ENCODE measurements at places on chromosomes 4 and X.
A peak's percentile ranks its signal among the peaks of the same experiment; 100 is the strongest.

GRCh38 chr4:8322794-8323704 lies 53.5 kb downstream of the HTRA3 start:
- no peak for DNase-seq

DNA sequence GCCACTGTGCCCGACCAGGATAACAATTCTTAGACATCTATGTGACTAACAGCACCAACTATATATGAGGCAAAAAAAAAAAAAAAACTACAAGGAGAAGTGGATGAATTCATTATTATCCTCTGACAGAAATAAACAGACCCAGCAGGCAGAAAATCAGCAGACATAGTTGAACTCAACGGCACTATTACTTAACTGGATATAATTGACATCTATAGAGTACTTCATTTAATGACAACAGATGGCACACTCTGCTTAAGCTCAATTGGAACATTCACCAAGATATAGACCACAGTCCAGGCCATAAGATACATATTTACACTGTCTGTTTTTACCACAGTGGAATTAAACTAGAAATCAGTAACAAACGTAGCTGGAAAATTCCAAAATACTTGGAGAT lies 13.3 kb downstream of the CLDN22 start:
- no peak for DNase-seq

- no peak for DNase-seq
Observed at GRCh38 chr4:78787392-78788006, 11.3 kb downstream of the BMP2K start.

GRCh38 chrX:126697091-126697490 lies 122.4 kb upstream of the PRR32 start:
- no peak for DNase-seq

DNA sequence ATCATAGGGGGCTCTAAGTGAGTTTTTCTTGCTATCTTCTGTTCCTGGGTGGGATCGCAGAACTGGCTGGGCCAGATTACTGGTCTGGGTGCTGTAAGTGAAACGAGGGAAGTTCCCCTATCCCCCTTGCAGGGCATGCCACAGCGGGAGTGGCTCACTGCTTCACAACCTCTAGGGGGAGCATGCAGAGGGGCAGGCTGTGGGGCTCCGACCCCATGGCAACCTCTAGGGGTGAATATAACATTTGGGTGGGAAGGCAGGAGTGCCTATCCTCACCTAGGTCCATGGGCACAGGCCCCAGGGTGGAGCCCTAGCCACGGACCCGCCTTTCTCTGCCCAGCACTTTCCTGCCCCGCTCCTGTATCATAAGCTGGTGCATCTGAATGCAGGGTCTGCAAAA lies 1.7 kb upstream of the RRAGB start:
- no peak for DNase-seq

- DNase-seq = no peak
Observed at GRCh38 chr4:45679411-45679810, 444.4 kb downstream of the GABRG1 start.

DNA sequence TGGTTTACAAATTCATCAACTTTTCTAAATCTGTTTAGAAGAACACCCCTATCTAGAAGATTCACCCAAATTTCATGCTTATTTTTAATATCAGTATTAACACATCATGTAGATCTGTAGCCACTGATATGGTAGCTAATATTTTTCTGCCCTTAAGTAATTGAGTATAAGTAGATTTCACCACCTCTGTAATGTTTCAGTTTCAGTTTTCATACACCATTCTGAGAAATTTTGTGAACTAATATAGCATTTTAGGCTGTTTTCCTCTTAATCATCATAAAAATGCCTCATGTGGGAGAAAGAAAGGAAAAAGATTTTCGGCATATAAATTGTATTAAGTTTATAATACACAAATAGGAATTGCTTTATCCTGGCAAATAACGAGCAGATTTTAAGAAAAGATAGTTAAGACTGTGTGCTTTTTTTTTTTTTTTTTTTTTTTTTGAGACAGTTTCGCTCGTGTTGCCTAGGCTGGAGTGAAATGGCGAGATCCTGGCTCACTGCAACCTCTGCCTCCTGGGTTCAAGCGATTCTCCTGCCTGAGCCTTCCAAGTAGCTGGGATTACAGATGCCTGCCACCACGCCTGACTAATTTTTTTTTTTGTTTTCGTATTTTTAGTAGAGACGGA lies 21.4 kb upstream of the RBPJ start:
- DNase-seq = no peak

DNA sequence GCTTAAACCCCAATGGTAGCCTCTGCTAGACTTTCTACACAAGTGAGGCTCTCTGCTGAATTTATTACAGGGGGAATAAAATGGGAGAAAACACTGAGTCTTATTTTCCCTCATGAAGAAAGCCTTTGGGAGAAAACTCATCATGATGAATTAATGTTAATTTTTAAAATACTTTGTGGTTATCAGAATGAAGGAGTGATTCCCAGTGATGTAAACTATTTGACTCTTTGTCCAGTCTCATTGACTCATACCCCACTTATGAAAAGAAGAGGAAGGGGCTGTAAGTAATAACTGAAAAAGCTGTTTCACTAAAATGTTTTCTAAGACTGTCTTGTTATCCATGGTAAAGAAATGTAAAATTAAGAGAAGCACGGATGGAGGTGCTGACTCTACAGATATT lies 208.8 kb downstream of the GRIA3 start:
- no peak for DNase-seq

DNA sequence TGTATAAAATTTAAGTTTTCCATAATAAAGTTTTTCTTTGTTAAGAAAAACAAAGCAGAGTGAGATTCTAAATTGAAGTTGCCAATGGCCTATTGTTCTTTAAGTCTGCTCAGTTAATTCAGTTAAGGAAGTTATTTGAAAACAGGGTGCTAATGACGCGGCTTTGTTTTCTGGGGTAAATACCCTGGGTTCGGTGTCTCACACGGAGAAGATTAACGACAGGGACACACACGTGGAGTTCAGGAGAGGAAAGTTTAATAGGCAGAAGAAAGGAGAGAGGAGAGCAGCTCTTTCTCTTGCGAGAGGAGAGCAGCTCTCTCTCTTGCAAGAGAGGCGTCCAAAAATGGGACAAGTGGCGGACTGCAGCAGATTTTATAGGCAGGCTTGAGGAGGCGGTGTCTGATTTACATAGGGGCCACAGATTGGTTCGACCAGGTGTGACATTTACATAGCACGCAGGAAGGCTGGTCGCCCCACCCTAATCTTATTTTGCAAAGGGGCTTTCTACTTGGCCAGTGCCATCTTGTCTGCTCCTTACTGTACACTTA lies 9.6 kb downstream of the CA5B start:
- DNase-seq = no peak

GRCh38 chr4:87375719-87376291 lies 15.2 kb downstream of the HSD17B11 start:
- peak; percentile 65 for DNase-seq

- no peak for DNase-seq
Observed at GRCh38 chr4:123821861-123822260, 425.3 kb downstream of the SPRY1 start.

GRCh38 chr4:22045051-22045630 lies 96.6 kb upstream of the KCNIP4 start:
- no peak for DNase-seq

GRCh38 chrX:21354725-21355124 lies 19.5 kb upstream of the CNKSR2 start:
- DNase-seq = no peak

GRCh38 chr4:1809754-1810502 lies 16.8 kb downstream of the FGFR3 start:
- DNase-seq = peak; percentile 73

GRCh38 chrX:70175338-70175737 lies 1.9 kb upstream of the DGAT2L6 start:
- DNase-seq = no peak

- DNase-seq = no peak
Observed at GRCh38 chr4:141142423-141142822, 9.2 kb upstream of the RNF150 start.

GRCh38 chr4:13331827-13332226 lies 152.3 kb downstream of the RAB28 start:
- DNase-seq = no peak

DNA sequence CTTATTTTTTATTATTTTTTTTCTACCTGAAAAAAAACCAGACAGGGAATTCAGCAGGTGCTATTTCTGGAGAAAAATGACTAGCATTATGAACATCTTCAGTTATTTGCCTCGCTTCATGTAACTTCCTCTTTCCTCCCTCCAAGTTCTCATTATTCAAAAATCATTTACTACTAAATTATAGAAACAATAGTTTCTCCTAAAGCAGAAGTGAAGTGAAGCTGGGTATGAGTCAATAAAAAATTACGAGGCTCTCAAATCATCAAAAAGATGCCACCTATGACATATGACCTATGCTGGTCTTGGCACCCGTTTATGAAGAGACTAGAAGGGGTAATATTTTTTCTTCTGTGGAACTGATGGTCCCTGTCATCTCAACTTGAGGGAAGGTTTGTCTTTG lies 145.0 kb upstream of the AADAT start:
- no peak for DNase-seq

- DNase-seq = no peak
Observed at GRCh38 chrX:26927419-26927818, 535.7 kb downstream of the PPP4R3C start.

DNA sequence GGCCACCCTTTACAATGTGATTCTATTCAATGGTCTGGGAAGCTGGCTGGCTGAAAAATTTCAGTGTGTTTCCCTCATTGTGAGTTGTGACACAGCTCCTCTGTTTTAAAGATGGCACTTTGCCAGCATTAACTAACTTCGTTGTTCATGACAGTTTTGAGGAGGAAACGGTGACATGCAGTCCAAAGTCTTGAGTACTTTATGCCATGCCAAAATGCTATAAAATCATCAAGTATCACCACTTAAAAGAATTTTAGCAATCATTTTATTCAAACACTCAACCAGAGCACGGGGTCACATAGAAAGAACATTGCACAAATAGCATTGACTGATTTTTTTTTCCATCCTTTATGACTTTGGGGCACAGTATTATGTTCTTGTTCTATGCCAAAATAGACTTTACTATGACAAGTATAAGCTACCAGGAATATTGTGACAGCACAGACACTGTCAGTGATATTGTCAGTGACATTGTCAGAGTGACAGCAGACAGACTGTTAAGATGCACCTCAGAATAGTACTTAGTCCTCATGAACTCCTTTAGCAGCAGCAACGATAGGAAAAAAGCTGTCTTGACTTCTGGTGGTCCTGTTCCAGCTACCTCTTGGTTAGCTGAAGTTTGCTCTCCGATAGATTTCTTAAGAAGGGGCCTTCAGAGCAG lies 46.7 kb downstream of the CXCL13 start:
- DNase-seq = peak; percentile 10

DNA sequence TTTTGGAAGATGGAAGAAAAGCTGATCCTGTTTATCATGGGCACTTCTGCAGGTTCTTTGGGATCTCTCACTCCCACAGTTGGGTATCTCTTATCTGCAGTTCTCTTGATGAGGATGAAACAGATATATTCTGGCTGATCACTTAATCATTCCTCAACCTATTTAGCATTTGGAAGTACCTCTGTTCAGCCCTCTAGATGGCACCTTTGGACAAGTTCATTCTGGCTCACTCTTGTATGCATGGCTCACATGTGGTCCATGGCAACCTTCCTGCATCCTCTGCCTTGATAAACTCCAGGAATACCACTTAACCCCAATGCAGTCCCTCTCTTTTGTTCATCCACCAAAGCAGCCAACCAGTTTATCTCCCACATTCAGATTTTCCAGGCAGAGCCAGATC lies 74.2 kb downstream of the SMARCA5 start:
- DNase-seq = peak; percentile 9

DNA sequence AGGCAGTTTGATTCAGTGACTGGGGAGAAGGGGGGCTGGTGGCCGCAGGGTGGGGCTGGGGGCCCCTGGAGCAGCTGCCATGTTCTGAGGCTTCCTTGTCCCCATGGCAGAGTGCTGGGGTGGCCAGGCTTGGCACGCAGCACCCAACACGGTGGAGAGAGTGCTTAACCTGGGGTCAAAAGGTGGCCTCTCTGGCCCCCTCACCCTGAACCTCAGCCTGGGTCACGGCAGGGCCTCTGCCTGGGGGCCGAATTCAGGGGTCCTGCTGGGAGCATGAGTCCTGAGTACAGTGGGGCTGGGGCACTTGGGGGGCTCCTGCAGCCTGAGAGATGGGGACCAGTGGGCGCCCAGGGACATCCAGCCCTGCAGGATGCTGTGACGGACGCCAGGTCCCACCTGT lies 19.9 kb downstream of the FGFRL1 start:
- DNase-seq = no peak

DNA sequence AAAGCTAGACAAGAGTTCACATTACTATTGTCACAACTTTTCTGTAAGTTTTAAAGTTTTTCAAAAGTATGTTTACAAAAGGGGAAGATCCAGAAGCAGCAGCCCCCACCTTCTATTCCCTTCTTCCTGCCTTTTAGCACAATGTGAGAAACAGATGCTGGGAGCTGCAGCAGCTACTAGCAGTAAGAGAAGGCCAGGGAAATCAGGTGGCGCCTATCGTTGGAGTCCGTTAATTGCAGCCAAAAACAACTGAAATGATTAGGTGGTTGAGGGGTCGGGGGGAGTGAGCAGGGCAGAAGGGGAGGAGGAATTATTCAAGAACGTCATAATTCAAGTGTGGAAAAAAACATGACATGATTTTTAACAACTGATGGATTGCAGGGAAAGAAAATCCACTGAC lies 27.4 kb downstream of the FRYL start:
- no peak for DNase-seq

DNA sequence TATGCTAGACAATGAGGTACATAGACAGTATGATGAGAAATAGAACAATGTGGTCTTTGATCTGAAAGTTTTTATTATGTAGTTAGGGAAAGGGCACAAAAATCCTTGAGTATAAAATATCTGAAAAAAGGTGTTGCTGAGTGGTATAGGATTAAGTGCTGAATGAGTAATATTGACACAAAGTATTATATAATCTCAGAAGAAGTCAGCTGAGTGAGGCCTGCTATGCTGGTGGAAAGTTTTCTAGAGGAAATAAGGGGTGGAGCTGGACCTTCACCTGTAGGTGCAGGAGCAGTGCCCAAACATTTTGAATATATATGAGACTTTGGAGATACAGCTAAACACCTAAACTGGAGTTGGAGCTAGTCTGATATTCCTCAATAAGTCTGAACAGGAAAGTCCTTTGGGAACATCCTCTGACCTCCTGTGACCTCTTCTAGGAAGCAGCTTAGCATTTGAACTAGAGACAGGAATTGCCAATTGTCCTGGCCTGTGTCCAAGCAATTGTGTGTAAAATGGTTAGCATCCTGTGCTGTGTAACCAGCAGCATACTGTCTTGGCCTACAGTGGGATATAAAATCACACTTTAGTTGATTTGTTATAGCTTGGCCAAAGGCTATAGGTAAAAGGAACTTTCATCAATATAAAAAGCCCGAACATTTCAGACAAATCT lies 285.3 kb downstream of the ANKRD50 start:
- peak; percentile 34 for DNase-seq

GRCh38 chr4:159592898-159593556 lies 490.1 kb downstream of the RAPGEF2 start:
- DNase-seq = no peak

- no peak for DNase-seq
Observed at GRCh38 chrX:11558972-11559371, 106.7 kb downstream of the ARHGAP6 start.

GRCh38 chr4:159547645-159548308 lies 444.9 kb downstream of the RAPGEF2 start:
- DNase-seq = peak; percentile 71

Data from epithelial cell of esophagus (primary cell).